ENCODE measurements at places on chromosomes 13 and 19. TPM values are rescaled to one million over a fixed set of nuclear protein-coding genes. Genes with fewer than 3 reads are reported as not detected.

The FXYD7 gene
- not detected for total RNA-seq

- peak; percentile 86 for DNase-seq
- no peaks in the 10 kb centered on the region for H3K36me3 ChIP-seq
- H3K27ac ChIP-seq = peak overlapping the region; percentile 75
- no peak overlapping the region for H3K4me3 ChIP-seq
These were observed 197.7 kb downstream of the ZNF737 start for GRCh38 chr19:20367811-20368294.

GRCh38 chr13:22454586-22454985, 726.2 kb upstream of the SGCG start:
- H3K27ac ChIP-seq = no peak overlapping the region
- H3K36me3 ChIP-seq = no peaks in the 10 kb centered on the region
- peaks cover 4% of the 10 kb centered on the region for H3K4me1 ChIP-seq
- no peak overlapping the region for H3K4me3 ChIP-seq
- H3K27me3 ChIP-seq = no peaks in the 10 kb centered on the region

GRCh38 chr13:40200273-40200978, 466.0 kb downstream of the FOXO1 start:
- no peak overlapping the region for H3K27ac ChIP-seq
- H3K27me3 ChIP-seq = no peaks in the 10 kb centered on the region
- no peak for DNase-seq
- H3K4me3 ChIP-seq = no peak overlapping the region

GRCh38 chr19:52691737-52692136, 43.1 kb downstream of the ZNF611 start:
- peaks cover 6% of the 10 kb centered on the region for H3K4me1 ChIP-seq
- H3K27me3 ChIP-seq = no peaks in the 10 kb centered on the region
- no peak overlapping the region for H3K4me3 ChIP-seq

- no peaks in the 10 kb centered on the region for H3K36me3 ChIP-seq
- H3K4me1 ChIP-seq = peaks cover 11% of the 10 kb centered on the region
- DNase-seq = peak; percentile 64
- H3K4me3 ChIP-seq = peak overlapping the region; percentile 91
These were observed 673 bp downstream of the SPATA13 start for GRCh38 chr13:24161010-24161775.

GRCh38 chr19:38869160-38869835, 8.8 kb downstream of the RINL start:
- peak; percentile 32 for DNase-seq
- peak overlapping the region; percentile 65 for H3K27ac ChIP-seq
- H3K4me3 ChIP-seq = no peak overlapping the region
- no peaks in the 10 kb centered on the region for H3K36me3 ChIP-seq
- no peaks in the 10 kb centered on the region for H3K27me3 ChIP-seq

DNA sequence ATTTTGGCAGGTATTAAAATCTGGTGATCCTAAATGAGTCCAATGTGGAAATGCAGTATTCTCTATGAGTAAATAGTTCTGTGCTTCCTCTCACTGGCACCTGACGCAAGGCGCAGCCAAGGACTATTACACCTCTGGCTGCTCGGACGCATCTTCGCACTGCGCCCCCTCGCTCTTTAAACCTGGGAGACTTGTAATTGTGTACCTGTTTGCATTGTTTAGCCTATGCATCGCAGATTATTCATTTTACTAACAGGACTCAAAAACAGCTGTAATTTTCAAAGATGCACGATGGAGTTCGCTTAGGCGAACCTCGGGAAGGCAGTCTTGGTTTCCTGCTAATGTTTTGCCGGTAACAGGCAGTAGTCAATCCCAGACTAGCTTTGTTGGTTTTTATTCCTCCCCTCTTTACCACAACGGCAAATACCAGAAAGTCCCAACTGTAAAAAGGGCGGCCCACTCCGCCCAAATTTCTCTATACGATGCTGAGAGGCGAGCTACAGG, 113.2 kb downstream of the KCNRG start:
- no peaks in the 10 kb centered on the region for H3K36me3 ChIP-seq
- no peak overlapping the region for H3K4me3 ChIP-seq
- peaks cover 41% of the 10 kb centered on the region for H3K27me3 ChIP-seq
- no peak for DNase-seq
- H3K27ac ChIP-seq = no peak overlapping the region
- H3K4me1 ChIP-seq = peaks cover 19% of the 10 kb centered on the region

DNA sequence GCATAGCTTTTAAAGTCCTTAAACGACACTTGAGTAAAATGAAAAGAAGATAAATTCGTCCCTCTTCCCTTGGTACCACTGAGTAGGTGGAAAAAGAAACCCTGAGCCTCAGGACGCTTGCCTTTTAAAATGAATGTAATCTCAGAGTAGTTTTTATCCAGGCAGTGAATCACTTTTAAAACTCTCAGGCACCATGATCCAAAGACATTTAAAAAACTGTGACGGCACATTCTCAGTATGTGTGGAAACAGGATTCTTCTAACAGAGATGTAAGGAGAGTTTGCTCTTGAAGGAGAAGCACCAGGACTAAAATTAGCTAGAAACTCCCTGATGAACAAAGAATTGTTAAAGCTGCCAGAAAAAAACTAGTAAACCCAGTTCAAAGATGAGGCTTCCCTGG, 105.7 kb upstream of the SLC15A1 start:
- no peaks in the 10 kb centered on the region for H3K4me1 ChIP-seq
- DNase-seq = no peak
- H3K36me3 ChIP-seq = peaks cover 29% of the 10 kb centered on the region
- H3K27me3 ChIP-seq = no peaks in the 10 kb centered on the region
- no peak overlapping the region for H3K27ac ChIP-seq
- no peak overlapping the region for H3K4me3 ChIP-seq

DNA sequence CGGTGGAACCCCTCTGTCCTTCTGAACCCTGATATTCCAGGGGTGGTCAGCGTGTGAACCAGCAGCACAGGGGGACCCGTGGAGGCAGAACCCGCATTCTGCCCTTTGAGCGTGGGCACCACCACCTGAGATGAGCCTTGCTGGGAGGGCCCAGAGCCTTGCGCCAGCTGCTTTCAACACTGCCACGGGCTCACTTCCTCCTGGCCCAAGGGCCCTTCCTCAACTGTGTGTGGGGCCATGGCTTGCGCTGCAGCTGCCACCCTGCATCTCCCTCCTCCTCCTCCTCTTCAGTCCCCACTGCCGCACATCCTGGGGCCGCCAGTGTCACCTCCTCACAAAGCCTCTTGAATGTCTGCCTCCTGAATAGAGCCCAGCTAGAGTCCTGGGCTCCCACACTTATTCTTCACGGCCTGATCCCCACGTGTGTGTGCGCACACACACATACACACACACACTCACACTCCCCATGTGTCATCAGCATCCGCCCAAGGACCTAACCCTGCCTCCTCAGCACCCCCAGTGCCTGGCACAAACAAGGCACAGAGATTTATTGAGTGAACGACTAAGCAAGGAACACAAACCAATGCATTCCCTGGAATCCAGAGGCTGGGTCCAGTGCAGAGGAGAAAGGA, 26.9 kb upstream of the TMEM160 start:
- no peak for DNase-seq
- peaks cover 10% of the 10 kb centered on the region for H3K4me1 ChIP-seq
- no peaks in the 10 kb centered on the region for H3K27me3 ChIP-seq
- H3K36me3 ChIP-seq = peaks cover 32% of the 10 kb centered on the region
- no peak overlapping the region for H3K4me3 ChIP-seq

DNA sequence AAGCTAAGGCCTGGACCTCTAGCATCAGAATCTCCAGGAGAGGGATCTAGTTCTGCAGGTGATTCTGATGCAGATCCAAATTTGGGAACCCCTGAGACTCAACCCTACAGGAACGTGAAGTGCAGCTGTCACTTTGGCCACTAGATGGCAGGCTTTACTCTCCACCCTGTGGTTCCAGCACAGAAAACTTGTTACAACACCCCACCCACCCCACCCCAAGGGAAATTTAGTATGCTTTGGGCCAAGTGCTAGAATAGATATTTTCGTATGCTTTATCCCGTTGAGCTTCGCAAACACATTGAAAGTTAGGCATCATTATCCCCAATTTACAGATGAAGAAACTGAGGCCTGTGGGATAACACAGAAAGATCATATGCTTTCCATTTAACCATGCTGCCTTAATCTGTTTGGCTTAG, 232.0 kb downstream of the B3GLCT start:
- no peak overlapping the region for H3K4me3 ChIP-seq
- no peak overlapping the region for H3K27ac ChIP-seq
- DNase-seq = peak; percentile 40

DNA sequence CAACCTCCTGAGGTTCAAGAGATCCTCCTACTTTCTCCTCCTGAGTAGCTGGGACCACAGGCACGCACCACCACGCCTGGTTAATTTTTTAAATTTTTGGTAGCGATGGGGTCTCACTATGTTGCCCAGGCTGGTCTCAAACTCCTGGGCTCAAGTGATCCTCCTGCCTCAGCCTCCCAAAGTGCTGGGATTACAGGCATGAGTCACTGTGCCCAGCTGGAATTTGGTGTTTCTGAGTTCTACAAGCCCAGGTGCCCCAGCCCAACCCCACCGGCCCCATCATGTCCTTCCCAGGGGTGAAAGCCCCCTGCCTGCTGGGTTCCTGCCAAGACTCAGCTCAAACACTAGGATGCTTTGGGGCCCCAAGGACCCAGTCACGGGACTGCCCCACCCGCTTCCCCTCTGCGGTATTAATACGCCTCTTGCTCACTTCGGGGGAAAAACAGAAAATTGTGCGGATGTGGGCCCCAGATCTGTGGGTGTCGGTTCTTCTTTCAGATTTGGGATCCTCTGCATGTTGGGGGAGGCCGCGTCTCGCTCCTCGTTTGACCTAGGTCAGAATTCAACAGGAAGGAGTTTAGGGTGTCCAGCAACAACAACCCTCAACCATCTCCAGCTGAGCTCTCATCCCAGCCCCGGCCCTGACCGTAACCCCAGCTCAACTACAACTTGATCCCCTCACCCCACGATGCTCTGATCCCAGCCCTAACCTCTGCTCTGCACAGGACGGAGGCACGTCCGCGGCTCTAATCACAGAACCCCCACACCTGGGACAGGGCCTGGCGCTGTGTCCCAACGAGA, 3.7 kb upstream of the FCER2 start:
- H3K4me3 ChIP-seq = no peak overlapping the region
- H3K27me3 ChIP-seq = no peaks in the 10 kb centered on the region
- H3K27ac ChIP-seq = no peak overlapping the region
- no peaks in the 10 kb centered on the region for H3K36me3 ChIP-seq
- no peaks in the 10 kb centered on the region for H3K4me1 ChIP-seq

The BSG gene
- total RNA-seq = 702 TPM

- peaks cover 41% of the 10 kb centered on the region for H3K36me3 ChIP-seq
- no peaks in the 10 kb centered on the region for H3K27me3 ChIP-seq
- no peak for DNase-seq
- H3K27ac ChIP-seq = no peak overlapping the region
- no peak overlapping the region for H3K4me3 ChIP-seq
- H3K4me1 ChIP-seq = no peaks in the 10 kb centered on the region
These were observed 12.7 kb downstream of the SUGT1 start for GRCh38 chr13:52665325-52665724.

- no peaks in the 10 kb centered on the region for H3K27me3 ChIP-seq
- no peak overlapping the region for H3K27ac ChIP-seq
- no peaks in the 10 kb centered on the region for H3K36me3 ChIP-seq
- H3K4me1 ChIP-seq = no peaks in the 10 kb centered on the region
- no peak overlapping the region for H3K4me3 ChIP-seq
These were observed 506.7 kb downstream of the KCTD12 start for GRCh38 chr13:76379341-76380105.

The GSX1 gene
- total RNA-seq = not detected

GRCh38 chr13:94399812-94400211, 79.7 kb downstream of the DCT start:
- no peaks in the 10 kb centered on the region for H3K4me1 ChIP-seq
- H3K27ac ChIP-seq = no peak overlapping the region
- H3K36me3 ChIP-seq = no peaks in the 10 kb centered on the region
- no peak for DNase-seq
- no peaks in the 10 kb centered on the region for H3K27me3 ChIP-seq

GRCh38 chr13:20118268-20119140, 42.3 kb downstream of the GJA3 start:
- DNase-seq = peak; percentile 80
- H3K27ac ChIP-seq = peak overlapping the region; percentile 92
- H3K4me3 ChIP-seq = peak overlapping the region; percentile 57
- no peaks in the 10 kb centered on the region for H3K36me3 ChIP-seq
- H3K4me1 ChIP-seq = peaks cover 8% of the 10 kb centered on the region

GRCh38 chr13:22053053-22053452, 382.2 kb downstream of the FGF9 start:
- H3K27ac ChIP-seq = no peak overlapping the region
- H3K4me1 ChIP-seq = no peaks in the 10 kb centered on the region
- H3K4me3 ChIP-seq = no peak overlapping the region
- DNase-seq = no peak
- H3K36me3 ChIP-seq = no peaks in the 10 kb centered on the region
- no peaks in the 10 kb centered on the region for H3K27me3 ChIP-seq

- no peaks in the 10 kb centered on the region for H3K36me3 ChIP-seq
- no peaks in the 10 kb centered on the region for H3K4me1 ChIP-seq
- no peak for DNase-seq
- no peaks in the 10 kb centered on the region for H3K27me3 ChIP-seq
- no peak overlapping the region for H3K27ac ChIP-seq
These were observed 813.6 kb upstream of the MIR17HG start for GRCh38 chr13:90533866-90534265.

DNA sequence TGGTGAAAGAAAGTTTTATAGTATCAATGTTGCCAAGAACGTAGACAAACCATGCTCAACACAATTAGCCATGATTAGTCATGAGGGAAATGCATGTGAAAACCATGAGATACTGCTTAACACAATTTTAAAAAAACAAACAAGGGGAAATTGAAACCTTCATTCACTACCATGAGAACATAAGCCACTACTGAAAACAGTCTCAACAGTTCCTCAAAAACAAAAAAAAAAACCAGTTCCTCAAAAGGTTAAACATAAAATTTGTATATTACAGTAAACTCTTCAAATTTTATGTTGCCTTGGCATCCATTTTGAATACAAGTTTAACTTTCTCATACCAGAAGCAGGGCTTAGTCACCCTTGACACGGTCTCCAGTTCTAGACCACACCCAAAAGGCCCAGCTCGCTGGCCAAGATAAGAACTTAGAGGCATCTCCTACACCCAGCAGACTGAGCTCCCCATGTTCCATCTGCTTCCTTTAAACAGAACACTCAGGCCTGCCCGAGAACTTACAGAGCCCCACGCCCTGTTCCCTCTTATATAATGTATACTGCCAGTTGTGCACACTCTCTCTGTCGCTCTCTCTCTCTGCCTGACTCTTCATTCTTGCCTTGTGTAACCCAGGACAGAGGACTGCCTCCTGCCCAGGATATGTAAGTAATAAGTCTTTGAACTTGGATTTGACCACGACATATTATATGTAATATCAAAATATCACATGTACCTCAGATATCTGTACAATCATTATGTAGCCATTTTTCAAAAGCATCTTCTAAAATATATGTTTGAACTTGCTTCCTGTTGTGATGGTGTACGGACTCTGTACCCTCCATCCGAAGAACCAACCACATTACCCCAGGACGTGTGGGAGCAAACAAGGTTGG, 67.4 kb downstream of the STK24 start:
- H3K27me3 ChIP-seq = no peaks in the 10 kb centered on the region
- no peak for DNase-seq
- H3K4me1 ChIP-seq = peaks cover 37% of the 10 kb centered on the region
- H3K27ac ChIP-seq = peak overlapping the region; percentile 60
- no peaks in the 10 kb centered on the region for H3K36me3 ChIP-seq

- H3K4me1 ChIP-seq = peaks cover 5% of the 10 kb centered on the region
- no peak for DNase-seq
- H3K27ac ChIP-seq = no peak overlapping the region
- H3K36me3 ChIP-seq = no peaks in the 10 kb centered on the region
- no peak overlapping the region for H3K4me3 ChIP-seq
These were observed 232.9 kb downstream of the LHFPL6 start for GRCh38 chr13:39370048-39370447.
